Mucosa of descending colon (tissue), 3 donors: ENCODE measurements at places on chromosomes 4 and X. TPM values are rescaled to one million over a fixed set of nuclear protein-coding genes. Genes with fewer than 3 reads are reported as not detected.

GRCh38 chrX:46954716-46955115 is 42.5 kb downstream of the JADE3 start:
- no peak for DNase-seq

DNA sequence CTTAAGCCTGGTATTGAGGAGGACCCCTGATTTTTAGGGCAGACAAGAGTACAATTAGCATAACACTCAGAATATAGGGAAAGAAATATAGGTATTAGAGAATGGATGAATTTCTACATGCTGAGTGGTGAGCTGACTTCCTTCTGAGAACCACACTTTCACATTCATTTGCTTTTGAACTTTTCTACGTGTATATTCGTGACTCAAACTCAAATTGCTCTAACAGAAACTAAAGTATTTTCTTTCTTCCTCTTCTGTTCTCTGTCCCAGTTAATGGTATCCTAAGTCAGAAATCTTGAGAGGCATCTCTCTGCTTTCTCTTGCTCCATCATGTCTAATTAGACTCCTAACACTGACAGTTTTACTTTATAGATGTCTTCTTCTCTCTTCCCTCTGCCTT is 103.2 kb upstream of the CITED1 start:
- DNase-seq = no peak

DNA sequence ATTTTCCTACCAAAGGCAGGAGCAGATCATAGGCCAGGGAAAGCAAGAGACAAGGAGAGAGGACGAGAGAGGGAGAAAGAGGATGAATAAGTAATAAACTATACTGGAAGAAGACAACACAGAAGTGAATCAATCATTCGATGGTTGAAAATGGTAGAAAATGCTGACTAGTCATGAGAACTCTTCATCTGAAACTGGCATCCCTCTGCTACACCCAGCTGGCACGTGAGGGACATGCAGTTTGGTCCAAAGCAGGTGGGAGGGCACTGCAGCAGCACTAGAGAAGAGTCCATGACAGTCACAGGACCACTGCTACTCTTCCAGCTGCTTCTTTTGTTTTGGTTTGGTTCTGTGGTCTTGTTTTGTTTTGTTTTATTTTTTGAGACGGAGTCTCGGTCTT is 74.1 kb downstream of the AFAP1 start:
- DNase-seq = no peak

Gene FREM3
- not detected for total RNA-seq

GRCh38 chr4:1002131-1002630 is 9.0 kb upstream of the SLC26A1 start:
- no peak for DNase-seq

Gene CNGA1
- total RNA-seq = 5.4 TPM

- no peak for DNase-seq
These were observed 10.6 kb downstream of the HGFAC start for GRCh38 chr4:3452376-3452775.

GRCh38 chr4:126916049-126916625 is 716.6 kb upstream of the INTU start:
- DNase-seq = no peak

DNA sequence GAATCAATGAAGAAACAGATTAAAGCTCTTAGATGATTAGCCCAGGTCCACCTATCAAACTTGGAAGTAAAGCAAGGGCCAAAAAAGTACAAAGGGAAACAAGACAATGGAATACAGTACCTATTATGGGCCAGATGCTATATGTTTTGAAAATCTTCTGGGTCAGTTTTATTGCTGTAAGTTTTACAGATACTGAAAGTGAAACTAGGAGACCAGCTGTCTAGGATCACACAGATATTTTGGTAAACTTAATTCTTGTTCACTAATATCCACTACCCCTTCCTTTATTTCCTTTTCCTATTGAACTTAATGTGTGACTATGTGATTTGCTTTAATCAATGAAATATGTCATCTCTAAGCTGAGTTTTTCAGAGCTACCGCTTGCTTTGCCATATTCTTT is 505.4 kb upstream of the PITX2 start:
- no peak for DNase-seq

GRCh38 chr4:104492183-104492771 is 2.4 kb downstream of the CXXC4 start:
- DNase-seq = peak; percentile 21

Gene BMPR1B
- 0.36 TPM for total RNA-seq

Gene MTMR8
- total RNA-seq = 7.8 TPM

Gene EDNRA
- 0.72 TPM for total RNA-seq

DNA sequence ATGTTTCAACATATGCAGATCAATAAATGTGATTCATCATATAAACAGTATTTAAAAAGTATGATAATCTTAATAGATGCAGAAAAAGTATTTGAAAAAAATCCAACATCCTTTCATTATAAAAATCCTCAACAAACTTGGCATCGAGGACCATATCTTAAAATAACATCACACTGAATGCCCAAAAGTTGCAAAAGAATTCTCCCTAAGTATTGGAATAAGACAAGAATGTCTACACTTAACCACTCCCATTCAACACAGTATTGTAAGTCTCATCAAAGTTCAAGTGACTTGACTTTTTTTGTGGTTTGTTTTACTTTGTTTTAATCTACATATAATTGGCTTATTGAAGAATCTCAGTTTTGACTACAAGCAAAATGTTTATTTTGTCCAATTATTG is 779.0 kb upstream of the SLIT2 start:
- DNase-seq = no peak

DNA sequence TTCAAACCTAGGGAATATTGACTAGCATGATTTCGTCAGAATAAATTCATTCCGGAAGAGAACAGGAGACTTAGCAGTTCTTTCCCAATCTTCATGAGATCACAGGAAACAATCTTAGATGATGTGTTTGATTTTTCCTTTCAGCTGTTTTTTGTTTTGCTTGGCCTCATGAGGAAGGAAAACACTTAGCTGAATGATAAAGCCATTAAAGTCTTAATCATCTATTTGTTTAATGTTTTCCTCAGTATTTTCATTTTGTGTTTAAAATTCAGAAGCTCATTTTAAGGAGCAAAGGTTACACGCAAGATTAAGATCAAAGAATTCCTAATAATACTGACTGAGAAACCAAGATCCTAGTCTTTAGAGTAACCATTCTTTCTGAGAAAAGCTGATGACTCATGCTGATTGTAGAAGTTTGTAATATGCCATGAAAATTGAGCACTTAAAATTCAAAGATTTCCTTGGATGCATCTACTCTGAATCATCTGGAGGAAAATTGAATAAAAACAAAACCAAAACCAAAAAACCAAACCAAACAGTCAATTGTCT is 15.4 kb upstream of the TBC1D19 start:
- DNase-seq = no peak

DNA sequence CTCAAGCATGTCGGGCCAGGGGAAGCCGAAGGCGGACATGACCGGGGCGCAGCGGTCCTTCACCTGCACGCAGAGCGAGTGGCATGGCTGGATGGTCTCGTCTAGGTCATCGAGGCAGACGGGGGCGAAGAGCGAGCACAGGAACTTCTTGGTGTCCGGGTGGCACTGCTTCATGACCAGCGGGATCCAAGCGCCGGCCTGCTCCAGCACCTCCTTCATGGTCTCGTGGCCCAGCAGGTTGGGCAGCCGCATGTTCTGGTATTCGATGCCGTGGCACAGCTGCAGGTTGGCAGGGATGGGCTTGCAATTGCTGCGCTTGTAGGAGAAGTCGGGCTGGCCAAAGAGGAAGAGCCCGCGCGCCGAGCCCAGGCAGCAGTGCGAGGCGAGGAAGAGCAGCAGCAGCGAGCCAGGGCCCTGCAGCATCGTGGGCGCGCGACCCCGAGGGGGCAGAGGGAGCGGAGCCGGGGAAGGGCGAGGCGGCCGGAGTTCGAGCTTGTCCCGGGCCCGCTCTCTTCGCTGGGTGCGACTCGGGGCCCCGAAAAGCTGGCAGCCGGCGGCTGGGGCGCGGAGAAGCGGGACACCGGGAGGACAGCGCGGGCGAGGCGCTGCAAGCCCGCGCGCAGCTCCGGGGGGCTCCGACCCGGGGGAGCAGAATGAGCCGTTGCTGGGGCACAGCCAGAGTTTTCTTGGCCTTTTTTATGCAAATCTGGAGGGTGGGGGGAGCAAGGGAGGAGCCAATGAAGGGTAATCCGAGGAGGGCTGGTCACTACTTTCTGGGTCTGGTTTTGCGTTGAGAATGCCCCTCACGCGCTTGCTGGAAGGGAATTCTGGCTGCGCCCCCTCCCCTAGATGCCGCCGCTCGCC is at the start of gene SFRP2:
TSS of gene SFRP2 (minus strand) at position 671 of the 864 bp plus-strand sequence. CDS start at position 423, 248 bp downstream.
- no peak for DNase-seq

- DNase-seq = no peak
These were observed 37.2 kb downstream of the TBC1D9 start for GRCh38 chr4:140719022-140719421.

Gene SYNPO2
- 804 TPM for total RNA-seq

Gene SLC4A4
- total RNA-seq = 165 TPM

GRCh38 chr4:185341841-185342240 is 53.9 kb downstream of the LRP2BP start:
- DNase-seq = no peak

Gene MAGEA2
- total RNA-seq = not detected

- DNase-seq = no peak
These were observed 402.2 kb upstream of the MAGEB2 start for GRCh38 chrX:29813174-29813573.

DNA sequence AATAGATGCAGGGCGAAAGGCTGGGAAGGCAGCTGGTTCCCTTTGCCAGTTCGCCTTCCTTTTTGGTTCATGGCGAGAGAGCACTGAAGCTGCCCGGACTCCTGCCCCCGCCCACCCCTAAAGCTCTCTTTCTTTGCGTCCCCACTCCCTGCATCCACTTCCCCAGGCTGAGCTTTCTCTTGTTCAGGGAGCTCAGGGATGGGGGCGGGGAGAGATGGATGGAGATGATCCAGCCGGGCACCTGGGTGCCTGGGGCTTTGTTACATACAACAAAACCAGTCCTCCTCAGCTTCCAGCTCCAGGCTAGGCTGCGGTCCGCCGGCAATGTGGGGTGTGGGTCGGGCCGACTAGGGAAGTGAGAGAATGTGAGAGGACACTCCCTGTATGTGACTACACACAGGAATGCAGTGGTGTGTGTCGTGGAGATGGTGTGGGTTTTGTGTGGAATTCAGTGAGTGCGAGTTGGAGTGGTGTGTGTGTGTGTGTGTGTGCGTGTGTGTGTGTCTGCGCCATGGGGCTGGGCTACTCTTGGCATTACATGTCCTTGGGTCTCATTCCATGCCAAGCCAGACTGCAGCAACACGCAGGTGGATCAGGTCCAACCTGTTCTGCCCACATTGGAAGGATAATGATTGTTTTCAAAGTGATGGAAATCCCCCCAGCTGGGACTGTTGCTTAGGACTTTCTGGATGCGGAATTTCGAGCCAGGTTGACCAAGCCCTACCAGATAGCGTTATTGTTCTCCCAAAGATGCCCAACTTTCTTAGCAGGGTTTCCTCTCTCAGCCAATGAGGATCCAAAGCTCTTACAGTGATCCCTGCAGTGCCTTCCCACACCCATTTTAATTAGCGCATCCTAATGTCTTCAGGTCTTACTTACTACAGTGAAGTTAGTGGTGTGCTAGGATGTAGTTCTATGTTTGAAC is 149.4 kb upstream of the CHRDL1 start:
- no peak for DNase-seq

- no peak for DNase-seq
These were observed 30.2 kb downstream of the TRO start for GRCh38 chrX:54950730-54951375.

Gene SHOX
- 0.12 TPM for total RNA-seq

DNA sequence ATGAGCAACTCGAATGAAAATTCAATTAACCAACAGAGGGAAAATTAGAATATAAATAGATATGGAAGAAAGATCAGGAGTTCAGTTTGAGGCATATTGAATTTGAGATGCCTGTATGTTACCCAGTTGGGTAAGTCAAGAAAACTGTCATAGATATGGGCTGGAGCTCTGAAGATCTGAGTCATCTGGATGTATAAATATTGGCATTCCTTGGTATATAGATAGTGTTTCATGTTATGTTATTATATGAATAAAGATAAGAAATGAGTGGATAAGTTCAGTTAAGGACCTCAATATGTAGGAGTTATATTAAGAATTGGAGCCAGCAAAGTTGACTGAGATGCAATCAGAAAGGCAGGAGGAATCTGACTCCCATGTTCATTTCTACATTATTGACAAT is 543.6 kb upstream of the SMIM31 start:
- DNase-seq = no peak

Gene MAGEB2
- not detected for total RNA-seq

DNA sequence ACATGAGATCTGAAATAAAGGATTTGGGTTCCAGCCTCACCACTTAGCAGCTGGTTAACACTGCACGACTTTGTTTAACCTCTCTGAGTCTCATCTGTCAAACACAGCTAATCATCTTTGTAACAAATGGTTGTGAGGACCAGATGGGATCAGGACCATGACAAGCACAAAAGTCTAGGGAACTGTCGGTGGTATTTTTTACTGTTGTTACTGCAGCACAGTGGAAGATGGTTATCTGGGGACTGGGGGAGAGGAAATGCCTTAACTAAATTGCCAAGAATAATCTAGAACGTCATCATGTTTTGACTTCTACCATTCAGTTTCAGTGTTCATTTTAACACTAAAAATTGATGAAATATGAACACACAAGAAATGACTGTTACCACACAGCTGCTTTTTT is 99.5 kb downstream of the ADGRA3 start:
- DNase-seq = no peak

GRCh38 chrX:149877157-149877556 is 3.8 kb upstream of the MAGEA8 start:
- no peak for DNase-seq

Gene P2RY4
- 5.7 TPM for total RNA-seq

DNA sequence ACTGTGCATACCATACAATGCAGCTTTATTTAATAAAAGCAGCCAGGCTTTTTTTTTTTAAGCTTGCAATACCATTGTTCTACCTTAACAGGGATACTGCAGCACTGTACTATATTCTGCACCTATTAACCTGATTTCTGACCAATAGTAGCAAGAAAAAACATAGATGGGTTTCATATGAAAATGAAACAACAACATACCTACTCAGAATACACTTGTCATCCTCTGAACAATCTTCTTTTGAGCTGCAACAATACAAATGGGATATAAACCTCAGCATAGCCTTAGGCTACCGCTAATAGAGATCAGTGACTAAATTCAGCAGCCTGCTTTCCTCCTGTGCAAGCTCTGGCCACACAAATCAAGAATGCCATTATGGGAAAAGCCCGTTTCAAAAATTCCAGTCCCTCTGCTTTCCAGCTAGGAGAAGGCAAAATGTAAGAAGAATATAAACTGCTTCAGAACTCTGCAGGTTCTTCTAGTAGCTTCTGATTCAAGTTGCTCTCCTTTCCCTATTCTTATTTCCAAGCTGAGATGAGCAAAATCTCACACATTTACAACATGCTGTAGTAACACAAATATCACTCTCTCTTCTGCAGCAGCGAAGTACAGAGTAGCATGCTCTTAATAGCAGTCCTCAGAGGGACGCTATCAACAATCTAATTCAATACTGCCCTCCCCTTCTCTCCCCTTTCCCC is 143.4 kb downstream of the KLHL13 start:
- no peak for DNase-seq

GRCh38 chr4:6723851-6724250 is 7.9 kb downstream of the BLOC1S4 start:
- DNase-seq = no peak

- no peak for DNase-seq
These were observed 217.6 kb downstream of the PRR32 start for GRCh38 chrX:127037159-127037558.
